ENCODE measurements at places on chromosomes 4 and X.

DNA sequence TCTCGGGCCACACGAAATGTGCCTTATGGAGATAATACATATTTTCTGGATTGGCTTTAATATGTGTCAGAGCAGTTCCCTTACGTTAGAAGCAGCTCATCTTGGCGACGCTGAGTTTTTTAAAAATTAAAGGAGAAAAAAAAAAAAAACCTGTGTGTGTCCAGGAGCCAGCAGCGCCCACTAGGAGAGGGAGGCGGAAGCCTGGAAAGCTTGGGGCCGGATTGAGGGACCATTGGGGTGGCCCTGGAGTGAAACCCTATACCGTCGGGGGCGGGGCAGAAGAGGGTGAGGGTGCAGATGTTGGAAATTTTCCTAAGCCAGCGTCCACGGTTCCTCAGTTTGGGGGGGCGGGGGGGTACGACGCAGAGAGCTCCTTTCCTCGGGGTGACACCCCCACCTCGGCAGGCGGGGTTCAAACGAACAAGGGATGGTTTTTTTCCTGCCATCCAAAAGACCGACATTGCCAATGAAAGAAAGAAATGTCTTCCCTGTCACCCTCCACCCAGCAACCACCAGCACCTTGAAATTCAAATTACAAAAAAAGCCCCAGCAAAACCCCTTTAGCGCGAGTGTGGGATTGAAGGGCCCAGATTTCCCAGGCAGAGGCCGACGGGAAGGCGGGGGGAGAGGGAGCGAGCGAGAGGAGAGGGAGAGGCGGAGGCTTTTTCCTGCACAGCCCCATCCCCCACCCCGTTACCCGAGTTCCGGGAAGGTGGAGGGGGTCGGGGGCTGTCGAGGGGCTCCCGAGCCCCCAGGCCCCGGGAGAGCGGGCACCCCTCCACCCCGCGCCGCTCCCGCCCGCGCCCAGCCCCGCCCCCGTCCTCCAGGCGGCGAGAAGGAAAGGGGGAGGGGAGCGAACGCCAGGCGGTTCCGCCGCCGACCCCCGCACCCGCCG lies 859 bp downstream of the SMARCA1 start:
- peak; percentile 18 for DNase-seq

DNA sequence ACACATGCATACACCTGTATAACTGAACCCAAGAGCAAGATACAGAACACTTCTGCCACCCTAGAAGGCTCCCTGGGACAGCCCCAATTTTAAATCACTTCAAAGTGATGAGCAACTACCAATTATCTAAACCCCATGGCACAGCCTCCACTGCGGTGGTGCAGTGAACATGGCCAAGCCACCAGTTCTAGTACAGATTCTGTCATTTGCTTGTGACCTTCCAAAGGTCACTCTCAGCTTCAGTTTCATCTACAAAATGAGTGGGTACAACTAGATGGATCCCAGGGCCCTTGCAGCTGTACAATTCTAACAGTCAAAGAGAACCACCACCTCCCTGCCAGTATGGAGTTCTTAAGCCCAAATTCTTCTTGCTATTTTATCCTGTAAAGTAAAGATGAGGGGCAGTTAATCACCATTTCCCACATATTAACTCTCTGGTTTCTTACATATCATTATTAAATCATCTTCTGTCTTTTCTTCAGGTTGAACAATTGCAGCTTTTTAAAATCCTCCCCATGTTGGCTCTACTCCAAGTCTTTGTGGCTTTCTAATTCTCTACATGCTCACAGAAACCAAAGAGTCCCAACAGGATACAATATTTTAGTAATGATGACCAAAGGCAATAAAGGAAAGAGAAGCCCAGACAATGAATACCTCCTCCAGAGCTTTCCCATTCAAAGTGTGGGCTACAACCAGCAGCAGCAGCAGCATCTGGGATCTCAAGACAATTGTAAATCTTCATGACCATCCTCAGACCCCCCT lies 39.0 kb upstream of the GPM6B start:
- DNase-seq = no peak

GRCh38 chr4:88818631-88819470 lies 121.2 kb upstream of the NAP1L5 start:
- peak; percentile 48 for DNase-seq

GRCh38 chr4:30838331-30838730 lies 118.2 kb downstream of the PCDH7 start:
- no peak for DNase-seq

DNA sequence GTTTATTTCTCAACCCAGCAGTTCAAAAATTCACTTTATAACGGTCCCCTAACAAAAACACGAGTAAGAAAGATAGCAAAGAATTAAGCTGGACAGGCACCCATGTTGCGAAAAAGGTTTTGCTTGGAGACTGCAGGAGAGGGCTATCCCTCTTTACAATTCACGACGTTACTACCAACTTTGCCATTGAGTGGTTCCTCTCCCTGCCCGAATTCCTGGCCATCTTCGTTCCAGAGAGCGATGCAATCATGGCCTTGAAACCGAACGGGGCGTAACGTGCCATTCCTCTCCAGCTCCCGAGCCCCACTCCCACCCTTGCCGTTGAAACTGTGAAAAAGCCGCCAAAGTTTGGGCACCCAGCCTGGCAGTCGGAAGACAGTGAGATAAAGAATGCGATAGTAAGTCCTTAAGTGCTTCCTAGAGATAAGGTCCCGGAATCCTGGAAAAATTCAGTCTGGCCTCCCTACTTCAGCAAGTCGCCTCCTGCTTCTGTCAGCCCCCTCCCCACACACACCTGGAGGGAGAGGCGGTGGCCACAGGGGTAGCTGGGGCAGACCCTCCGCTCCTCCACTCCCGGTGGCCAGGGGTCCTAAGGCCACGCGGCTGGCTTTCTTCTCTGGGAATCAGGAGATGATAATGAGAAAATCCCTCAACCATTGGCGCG lies 65.2 kb downstream of the FBXO8 start:
- DNase-seq = no peak

DNA sequence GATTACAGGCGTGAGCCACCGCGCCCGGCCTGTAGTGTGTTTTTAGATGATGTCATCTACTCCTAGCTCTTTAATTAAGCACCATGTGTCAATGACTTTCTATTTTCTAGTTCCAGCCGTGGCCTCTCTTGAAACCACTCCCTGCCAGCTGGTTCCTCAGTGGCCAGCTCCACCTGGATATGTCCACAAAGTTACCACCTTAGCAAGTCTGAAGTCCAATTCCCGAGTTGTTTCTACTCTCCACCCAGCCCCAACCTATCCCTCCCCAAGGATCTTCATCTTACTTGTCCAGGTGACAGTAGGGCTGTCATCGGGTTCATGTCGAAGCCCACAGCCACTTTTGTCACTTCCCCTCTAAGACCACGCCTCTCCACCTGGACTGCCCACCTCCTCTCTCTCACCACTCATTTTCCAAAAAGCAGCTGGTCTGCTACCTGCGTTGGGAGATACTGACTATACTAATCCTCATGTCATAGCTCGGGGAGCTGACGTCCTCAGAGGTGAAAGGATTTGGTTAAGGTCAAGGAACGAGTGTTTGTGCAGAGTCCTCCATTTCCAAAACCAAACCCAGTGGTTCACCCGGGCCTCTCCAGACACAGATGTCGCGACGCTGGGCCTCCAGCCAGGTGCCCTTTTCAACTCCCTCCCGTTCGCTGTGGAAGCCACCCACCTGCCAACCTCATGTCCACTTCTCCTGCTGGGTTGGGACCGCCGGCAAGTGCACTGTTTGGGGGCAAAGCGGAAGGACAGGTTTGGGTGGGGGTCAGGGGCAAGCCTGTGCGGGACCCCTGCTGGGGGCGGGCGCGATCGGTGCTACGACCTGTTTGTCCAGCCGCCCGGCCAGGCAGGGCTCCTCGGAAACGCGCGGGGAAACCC lies 704 bp downstream of the FAM3A start:
- DNase-seq = peak; percentile 66
